Activated CD8-positive, alpha-beta memory T cell treated with anti-CD3 and anti-CD28 coated beads for 4 hours (primary cell): ENCODE measurements at places on chromosomes 3 and 15.

DNA sequence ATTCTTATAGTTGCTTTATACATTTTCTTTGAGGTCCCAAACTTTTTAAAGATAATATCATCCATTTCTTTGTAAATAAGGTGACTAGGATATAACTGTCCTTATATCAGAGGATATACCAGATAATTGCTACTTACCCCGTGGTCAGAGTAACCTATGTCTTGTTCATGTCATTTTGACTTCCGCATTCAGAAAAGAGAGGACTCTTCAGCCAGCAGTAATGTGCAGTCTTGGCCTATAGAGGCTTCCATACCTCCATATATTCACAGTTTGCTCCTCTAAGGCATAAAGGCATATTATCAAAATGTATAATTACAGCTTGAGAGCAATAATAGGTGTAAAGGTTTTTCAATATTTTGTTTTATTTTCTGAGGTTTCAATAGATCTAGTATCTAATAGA, 38.5 kb downstream of the EPHA6 start:
- no peak for DNase-seq

DNA sequence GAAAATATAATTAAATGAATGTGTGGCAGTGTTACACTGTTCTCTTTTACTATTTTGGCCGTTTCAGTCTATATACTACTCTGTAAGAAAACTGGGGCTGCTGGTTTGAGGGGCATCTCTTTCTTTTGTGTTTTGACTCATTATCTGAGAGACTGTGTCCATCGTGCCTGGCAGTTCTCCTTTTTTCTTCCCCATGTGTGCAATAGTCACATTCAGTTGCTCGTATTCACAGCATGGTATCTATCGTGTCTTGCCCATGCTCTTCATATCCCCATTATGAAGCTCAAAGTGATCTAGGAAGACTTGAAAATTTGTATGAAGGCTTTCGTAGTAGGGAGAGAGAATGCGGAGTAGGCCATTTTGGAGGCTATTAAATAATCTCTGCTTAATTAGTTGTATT, 29.8 kb upstream of the FAH start:
- no peak for DNase-seq

DNA sequence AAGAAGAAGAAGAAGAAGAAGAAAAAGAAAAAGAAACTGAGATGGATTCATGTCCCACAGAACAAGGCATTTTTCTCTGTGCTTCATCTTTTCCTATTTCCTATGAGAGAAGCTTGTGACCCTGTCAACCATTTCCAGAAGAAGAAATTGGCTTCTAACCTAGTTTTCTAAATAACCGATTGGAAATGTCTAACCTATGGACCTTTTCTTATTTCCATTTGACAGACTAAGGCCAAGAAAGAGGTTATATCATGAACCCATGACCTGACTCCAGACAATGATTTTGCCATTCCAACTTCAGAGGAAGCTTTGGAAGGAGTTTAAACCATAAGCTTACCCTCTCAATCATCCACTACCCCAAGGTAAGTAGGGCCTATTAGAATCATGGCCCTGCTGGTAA, 16.3 kb upstream of the CSRNP1 start:
- DNase-seq, result no peak

DNA sequence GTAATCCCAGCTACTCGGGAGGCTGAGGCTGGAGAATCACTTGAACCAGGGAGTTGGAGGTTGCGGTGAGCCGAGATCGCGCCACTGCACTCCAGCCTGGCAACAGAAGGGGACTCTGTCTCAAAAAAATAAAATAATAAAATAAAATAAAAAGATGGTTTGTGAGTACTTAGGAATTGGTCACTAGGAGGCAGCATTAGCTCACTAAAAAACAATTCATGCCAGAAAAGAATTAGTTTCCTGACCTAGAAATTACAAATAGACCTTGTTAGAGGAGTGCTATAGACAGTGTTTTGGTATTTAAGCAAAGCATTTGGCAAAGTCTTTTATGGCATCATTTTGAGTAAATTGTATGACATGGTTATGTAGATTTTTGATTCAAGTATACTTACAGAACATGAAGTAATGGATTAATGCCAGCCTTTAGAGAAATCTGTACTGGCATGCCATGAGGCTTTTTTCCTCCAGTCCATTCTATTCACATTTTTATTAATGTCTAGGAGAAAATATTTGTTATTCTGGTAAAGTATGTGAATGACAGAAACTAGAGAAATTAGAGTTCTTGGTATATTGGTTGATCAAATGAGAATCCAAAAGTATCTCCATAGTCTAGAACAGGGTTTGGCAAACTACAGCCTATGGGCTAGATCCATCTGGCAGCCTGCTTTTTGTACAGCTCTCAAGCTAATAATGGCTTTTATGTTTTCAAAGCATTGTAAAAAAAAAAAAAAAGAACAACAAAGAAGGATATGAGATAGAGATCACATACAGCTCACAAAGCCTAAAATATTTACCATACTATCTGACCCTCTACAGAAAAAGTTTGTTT, 81.6 kb downstream of the LRRC49 start:
- DNase-seq, result no peak

GRCh38 chr15:69170597-69170996, 10.2 kb downstream of the GLCE start:
- DNase-seq, result no peak

- DNase-seq, result no peak
Observed at GRCh38 chr3:34263101-34263621, 464.7 kb downstream of the PDCD6IP start.

DNA sequence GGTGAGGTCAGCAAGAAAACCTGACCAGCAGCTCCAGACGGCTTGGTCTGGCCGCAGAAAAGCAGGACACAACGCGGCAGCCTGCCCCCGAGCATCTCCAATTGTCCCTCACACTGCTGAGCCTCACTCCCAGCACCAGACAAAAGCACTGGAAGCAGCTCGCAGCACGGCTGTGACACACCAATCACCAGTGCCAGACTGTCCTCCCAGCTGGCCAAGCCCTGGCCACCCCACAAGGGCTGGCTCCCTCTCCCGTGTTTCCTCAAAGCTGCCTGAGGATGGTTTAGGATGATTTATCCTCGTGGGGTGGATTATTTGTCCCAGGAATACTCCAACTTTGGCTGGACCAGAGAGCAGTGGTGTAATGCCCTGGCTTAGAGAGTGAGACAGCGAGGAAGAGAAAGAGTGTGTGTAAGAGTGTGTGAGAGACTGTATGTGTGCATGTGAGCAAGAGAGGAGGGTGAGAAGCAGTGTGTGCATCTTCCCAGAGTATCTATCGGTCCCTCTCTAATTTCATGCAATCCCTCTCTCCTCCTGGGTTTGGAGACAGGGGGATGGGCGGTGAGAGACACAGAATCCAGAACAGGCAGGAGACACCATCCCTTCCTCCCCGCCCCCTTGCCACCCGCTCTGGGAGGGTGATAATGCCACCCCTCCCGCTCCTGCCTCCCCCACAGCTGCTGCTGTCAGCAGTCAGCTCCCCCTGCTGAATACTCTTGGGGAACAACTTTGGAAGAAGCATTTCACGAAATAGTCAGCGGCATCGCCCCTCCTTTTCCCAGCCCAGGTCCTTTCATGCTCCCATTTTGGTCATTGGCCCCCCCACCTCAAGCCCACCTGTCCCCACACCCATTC, 34.2 kb downstream of the SEMA5B start:
- no peak for DNase-seq

DNA sequence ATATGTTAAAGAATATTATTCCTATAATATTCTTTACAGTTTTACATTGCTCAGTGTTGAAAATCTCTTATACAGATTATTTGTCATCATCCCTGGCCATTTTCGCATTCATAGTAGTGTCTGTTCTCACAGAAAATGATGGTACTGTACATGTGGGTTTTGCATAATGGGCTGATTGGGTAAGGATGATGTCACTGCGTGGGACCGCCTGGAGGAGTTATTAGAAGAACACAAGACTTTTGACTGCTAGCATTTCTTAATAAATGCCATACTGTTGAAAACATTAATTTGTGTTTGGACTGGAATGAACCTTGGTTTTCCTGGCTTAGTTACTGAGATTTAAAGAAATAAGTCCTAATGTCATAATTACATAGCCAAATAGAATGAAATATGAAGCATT, 20.3 kb downstream of the LRCH3 start:
- DNase-seq, result no peak

- DNase-seq, result no peak
Observed at GRCh38 chr3:187185759-187186158, 11.5 kb upstream of the RTP1 start.

DNA sequence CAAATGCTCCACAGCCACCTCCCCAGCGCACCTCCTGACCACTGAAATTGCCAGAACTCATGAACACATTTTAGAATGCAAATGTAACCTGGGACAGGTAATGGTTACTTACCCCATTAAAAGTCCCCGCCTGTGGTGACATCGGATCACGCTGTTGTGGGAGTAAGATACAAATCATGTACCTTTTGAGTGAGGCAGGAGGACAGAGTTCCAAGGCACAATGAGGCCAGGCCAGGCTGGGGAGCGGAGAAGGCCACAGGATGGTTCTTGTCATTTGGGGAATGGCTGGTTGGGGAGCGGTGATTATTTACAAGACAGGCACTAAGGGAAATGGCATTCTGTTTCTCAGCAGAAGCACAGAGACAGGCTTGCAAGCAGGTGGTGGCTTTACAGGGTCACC, 490.0 kb downstream of the EDEM1 start:
- no peak for DNase-seq

GRCh38 chr15:62026487-62027262, 33.6 kb downstream of the VPS13C start:
- no peak for DNase-seq

DNA sequence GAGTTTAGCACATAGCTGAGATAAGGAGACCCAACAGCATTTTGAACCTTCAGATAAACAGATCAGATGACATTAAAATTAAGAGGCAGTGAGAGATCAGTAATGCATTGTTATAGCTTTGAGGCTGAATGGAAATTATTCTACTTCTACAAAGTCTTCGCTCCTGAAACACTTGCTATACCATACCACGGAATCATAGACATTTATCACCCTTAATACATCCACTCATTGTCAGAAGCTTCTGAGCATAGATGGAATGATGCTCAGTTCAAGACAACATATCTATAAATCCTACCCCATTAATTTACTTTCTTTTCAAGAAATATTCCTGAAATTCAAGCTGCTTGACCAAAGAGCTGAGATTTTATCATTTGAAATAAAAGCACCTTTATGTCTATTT, 266.7 kb downstream of the C3orf38 start:
- no peak for DNase-seq

GRCh38 chr3:167929968-167930367, 165.8 kb downstream of the GOLIM4 start:
- no peak for DNase-seq

DNA sequence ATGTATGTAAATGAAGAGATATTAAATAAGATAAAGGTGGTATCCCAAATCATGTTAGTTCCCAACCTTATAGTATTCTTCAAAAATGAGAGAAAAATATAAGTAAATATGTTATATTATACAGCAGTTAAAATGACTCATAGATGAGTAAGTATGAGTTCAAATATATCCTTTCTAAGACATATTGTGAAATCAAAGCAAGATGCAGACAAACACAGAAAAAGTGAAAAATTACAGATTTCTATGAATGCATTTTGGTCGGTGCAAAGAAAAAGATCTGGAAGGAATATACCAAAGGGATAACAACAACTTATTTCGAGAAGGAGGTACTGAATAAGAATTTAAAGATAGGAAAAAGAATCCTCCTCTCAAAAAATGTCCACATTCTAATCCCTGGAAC, 181.2 kb upstream of the TTC14 start:
- DNase-seq, result no peak

DNA sequence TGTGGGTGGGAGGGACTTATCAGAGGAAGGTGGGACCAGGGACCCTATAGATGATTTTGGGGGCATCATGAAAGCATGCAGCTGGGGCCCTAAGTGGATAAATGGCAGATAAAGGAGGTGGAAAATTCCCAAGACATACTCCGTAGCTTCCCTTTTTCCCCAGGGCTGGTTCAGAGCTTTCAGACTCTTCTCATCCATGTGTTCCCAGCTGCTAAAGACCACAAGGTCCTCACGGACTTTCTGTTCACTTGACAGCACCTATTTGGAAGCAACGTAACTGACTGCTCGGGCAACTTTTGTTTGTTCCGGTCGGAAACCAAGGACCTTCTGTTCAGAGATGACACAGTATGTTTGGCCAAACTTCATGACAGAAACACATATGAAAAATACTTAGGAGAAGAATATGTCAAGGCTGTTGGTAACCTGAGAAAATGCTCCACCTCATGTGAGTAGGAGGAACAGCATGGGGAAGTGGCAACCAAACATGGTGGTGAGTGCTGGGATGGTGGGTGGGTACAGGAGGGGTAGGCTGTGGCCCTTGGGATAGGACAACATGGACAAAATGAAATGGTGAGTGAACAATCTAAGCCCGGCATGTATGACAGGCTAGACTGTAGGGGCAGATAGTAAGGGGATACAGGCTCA, 28.7 kb upstream of the SRPRB start:
- DNase-seq, result no peak

- DNase-seq, result no peak
Observed at GRCh38 chr3:195763076-195763830, 42.5 kb downstream of the MUC20 start.

DNA sequence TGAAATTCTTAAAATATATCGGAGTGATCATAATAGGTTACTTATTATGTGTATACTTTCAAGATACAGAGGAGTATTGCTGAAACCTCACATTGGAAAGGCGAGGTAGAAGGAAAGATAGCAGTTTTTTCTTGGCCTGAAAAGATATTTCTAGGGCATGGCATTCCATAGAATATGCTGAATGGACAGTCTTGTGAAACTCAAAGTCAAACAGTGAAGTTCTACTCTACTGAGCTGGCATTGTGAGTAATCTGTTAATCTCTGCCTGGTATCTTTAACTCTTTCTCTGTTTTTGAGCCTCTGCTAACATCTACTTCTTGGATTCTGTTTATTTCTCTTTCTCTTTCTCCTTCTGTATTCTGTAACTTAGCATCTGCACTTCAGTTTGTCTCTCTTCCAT, 176.3 kb upstream of the ZBTB20 start:
- no peak for DNase-seq

GRCh38 chr3:28267984-28268849, 26.8 kb downstream of the CMC1 start:
- no peak for DNase-seq

DNA sequence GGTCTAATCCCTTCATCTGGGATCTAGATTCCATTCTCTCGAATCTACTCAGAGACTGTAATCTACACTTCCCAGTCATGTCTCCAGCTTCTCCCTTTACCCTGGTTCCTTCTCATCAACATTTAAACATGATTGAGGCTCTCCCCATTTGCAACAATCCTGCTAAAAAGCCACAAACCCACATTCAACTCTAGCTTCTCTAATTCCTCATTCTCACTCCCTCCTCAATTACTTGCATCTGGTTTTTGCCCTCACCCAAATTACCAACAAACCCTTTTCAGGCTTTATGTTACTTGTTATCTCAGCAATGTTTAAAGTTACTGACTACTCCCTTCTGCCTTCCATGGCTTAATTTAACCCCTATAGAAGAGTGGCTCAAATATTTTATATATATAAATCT, 11.5 kb downstream of the ETFA start:
- DNase-seq, result no peak

- DNase-seq, result no peak
Observed at GRCh38 chr3:60417576-60417975, 833.7 kb downstream of the FHIT start.

- no peak for DNase-seq
Observed at GRCh38 chr3:151133917-151134450, 48.5 kb downstream of the MED12L start.

- no peak for DNase-seq
Observed at GRCh38 chr3:111668888-111669488, 73.8 kb upstream of the ZBED2 start.
